Renal cortex interstitium (tissue), 15 donors: ENCODE measurements at places on chromosomes 1 and 21. TPM values are rescaled to one million over a fixed set of nuclear protein-coding genes. Genes with fewer than 3 reads are reported as not detected.

DNA sequence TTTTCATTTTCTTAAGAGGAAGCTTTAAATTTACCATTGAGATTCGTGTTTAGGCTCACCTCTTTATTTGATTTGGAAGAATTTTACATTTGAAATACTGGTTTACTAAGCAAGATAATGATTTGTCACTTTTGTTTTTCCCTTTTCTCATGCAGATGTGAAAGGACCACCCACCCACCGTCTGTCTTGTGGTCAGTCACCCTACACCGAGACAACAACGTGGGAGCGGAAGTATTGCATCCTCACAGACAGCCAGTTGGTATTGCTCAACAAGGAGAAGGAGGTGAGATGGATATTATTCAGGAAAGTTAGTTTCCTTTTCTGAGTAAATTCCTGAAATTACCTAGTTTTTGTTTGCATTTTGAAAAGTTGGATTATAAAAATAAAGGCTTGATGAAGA, 189.5 kb downstream of the RASAL2 start:
- no peak for DNase-seq

- DNase-seq = no peak
Observed at GRCh38 chr1:14739082-14739832, 140.8 kb downstream of the KAZN start.

GRCh38 chr1:18965206-18966173, 9.0 kb upstream of the IFFO2 start:
- no peak for DNase-seq

The IL10 gene
- polyA plus RNA-seq = 0.40 TPM

The TMEM35B gene
- polyA plus RNA-seq = 32.0 TPM

GRCh38 chr1:156920233-156921052, at the start of gene LRRC71:
LRRC71 (plus strand) TSS chr1:156920632; CDS start chr1:156920804, 172 bp downstream.
- DNase-seq = peak; percentile 74

GRCh38 chr1:15206418-15207030, 40.5 kb upstream of the FHAD1 start:
- no peak for DNase-seq

DNA sequence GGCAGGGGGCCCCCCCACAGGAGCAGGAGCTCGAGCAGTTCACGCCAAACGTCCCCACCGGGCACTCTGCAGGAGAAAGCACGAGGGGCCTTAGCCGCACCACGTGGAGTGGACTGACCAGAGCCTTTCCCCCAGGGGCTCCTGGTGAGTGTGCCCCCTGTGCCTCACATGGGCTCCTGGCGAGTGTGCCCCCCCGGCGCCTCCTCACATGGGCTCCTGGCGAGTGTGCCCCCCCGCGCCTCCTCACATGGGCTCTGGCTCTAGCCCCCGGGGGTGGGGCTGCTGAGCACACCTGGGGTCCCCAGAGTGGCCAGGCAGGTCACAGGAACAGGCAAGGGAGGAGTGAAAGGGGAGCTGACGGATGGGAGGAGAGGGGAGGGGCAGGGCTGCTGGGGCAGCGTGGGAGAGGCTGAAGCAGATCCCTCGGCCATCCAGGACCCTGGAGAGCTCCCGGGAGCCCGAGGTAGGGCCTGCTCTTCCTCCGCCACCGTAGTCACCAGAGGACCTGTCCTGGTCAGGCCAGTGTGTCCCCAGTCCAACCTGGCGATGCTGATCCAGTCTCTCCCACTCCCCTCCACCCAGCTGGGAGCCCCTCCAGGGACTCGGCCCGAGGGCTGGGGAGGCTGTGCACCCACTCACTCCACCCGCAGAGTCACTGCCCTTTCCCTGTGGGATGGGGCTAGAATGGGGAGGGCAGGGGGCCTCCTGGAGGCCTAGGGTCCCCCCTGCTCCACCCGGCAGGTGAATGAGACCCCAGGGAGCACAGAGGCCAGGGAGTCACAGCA, 47.6 kb downstream of the ARHGEF16 start:
- DNase-seq = peak; percentile 61

GRCh38 chr1:90474731-90475130, 242.4 kb downstream of the BARHL2 start:
- no peak for DNase-seq

GRCh38 chr1:54380290-54380882, 25.8 kb downstream of the SSBP3 start:
- DNase-seq = no peak

DNA sequence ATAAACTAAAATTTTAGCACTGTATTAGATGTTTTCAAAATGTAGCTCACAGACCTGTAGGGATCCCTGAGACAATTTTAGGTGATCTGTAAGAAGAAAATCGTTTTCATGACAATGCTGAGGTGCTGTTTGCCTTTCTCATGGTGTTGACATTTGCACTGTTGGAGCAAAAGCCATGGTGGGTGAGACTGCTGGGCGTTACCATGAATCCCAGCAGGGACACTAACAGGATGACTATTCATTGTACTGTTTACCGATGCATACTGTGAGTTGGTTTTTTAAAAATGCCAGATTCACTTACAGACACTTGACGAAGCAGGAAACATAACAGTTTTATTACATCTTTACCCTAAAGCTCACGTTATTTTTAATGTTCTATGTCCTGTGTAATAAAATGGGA, 468.5 kb downstream of the PCP4 start:
- DNase-seq = no peak

DNA sequence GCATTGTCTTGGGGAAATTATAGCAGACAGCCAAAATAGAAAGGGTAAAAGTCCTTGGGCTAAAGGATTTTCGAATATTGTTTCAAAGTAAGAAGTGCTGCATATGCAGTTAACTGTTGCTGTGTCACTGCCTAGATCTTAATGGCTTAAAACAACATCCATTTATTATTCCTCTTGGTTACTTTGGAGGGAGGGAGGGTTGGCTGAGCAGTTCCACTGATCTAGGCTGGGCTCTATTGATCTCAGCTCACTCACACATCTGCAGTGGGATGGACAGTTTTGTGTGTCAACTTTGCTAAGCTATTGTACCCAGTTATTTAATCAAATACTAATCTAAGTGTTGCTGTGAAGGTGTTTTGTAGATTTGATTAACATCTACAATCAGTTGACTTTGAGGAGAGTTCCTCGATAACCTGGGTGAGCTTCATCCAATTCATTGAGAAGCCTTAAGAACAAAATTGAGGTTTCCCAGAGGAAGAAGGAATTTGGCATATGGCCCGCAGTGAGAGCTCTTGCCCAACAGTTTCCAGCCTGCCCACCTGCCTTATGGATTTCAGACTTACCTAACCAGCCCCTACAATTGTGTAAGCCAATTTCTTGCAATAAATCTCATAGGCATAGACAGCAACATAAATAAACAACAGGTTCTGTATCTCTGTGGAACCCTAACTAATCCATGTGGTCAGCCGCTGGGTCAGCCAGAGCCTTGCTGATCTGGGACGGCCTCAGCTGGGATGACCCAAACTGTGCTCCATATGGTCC, 187.3 kb downstream of the AK5 start:
- DNase-seq = no peak

GRCh38 chr1:11337580-11338073, 64.6 kb downstream of the UBIAD1 start:
- peak; percentile 76 for DNase-seq

The TMEM269 gene
- 0.80 TPM for polyA plus RNA-seq

The AMY1C gene
- polyA plus RNA-seq = not detected

GRCh38 chr1:85584923-85585322, 4.4 kb downstream of the CCN1 start:
- no peak for DNase-seq

The CELA2A gene
- polyA plus RNA-seq = 0.41 TPM

The ANGPTL1 gene
- 4.9 TPM for polyA plus RNA-seq

The RGS1 gene
- polyA plus RNA-seq = 7.2 TPM

GRCh38 chr1:186760446-186760845, 68.3 kb upstream of the PLA2G4A start:
- no peak for DNase-seq

- no peak for DNase-seq
Observed at GRCh38 chr1:212916481-212917133, 33.7 kb upstream of the VASH2 start.

GRCh38 chr1:234529950-234530237, 50.9 kb upstream of the TARBP1 start:
- DNase-seq = no peak

The C8B gene
- polyA plus RNA-seq = not detected

DNA sequence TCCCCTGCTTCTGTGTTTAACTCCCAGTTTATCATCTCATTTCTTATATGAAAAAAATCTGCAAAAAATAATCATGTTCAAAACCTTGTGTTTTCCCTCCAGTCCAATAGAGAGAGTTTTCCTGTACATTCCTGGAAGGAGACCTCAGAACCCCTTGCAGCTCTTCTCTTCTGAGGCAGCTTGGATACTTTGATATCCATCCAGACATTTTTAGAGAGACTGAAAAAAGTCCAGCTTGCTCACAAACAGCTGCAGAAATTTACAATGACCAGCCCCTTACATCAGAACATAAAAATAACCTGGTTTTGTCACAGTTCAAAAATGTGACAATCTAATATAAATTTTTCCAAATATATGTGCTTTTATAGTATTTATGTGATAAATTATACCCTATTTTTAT, 73.3 kb upstream of the C1orf115 start:
- no peak for DNase-seq

DNA sequence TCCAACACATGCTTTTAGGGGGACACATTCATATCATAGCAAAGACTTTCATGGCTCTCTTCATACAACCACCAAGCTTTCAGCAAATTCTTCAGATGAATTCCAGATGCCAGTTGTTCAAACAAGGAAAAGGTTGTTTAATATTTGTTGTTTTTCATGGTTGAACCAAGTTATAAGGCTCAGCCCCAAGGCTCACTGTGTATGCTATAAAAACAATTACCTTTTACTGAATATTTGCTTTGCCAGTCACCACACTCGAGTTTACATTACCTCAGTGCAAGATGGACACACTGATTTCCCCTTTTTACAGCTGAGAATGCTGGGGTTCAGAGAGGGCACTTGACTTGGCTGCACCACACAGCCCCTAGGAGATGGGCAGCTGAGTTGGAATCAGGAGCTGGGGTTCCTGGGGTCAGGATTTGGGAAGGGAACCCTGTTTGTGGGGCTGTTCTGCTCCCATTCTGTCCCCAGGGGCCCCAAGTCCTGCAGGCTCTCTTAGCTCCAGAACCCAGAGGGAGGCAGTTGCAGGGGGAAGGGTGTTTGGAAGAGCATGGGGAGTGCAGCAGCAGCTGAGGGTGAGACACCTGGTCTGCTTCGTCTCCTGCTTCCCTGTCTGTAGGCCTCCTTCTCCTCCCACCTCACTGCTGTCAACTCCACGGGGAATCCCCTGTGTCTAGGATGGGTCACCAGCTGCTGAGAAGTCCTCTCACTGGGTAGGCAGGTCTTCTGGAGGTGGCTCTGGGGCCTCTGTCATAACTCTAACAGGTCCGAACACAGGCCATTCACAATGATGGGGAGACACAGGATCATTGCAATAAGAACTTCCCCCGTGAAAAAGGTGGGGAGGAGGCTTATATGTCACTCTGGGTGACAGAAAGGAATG, 12.8 kb upstream of the TMPRSS2 start:
- DNase-seq = no peak

DNA sequence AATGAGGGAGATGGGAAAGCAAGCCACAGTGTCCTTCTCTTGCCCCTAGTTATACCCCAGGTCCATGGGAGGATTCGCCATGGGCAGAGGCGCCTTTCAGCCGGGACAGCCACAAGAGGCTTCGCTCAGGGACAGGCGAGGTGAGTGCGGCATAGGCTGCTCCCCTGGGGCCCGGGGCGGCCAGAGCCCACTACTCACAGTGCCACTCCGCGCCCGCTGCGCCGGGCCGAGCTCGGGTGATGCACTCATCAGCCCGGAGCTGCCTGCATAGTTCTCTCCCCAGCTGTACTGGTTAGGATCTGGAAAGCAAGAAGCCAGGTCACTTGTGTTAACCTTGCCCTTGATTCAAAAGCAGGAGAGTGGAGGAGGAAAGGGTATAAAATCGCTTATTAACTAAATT, 8.4 kb downstream of the PANK4 start:
- no peak for DNase-seq

DNA sequence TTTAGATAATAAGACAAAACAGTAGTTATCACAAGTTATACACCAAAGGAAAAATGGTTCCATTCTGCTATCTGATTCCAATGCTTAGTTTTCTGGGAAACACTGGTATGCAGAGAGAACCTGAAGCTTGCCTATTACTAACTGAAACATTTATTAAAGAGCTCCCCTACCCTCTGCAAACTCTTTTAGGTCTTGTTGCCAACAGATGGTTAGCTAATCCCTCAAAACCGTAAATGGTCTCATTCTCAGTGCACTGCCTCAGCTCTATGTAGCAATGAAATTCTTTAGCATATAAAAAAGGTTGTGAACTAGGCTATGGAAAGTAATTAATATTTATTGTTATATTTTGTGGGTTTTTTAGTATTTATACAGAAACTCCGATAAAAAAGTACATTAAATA, 20.4 kb downstream of the C21orf91 start:
- no peak for DNase-seq

GRCh38 chr21:38869196-38869595, 63.5 kb downstream of the ETS2 start:
- DNase-seq = no peak

The LINGO4 gene
- not detected for polyA plus RNA-seq

The ZMPSTE24 gene
- 50.1 TPM for polyA plus RNA-seq

The LDLRAD2 gene
- 5.8 TPM for polyA plus RNA-seq

- DNase-seq = no peak
Observed at GRCh38 chr1:9289090-9289534, 3.6 kb upstream of the SPSB1 start.
